ENCODE measurements at places on chromosomes 2 and 18.

DNA sequence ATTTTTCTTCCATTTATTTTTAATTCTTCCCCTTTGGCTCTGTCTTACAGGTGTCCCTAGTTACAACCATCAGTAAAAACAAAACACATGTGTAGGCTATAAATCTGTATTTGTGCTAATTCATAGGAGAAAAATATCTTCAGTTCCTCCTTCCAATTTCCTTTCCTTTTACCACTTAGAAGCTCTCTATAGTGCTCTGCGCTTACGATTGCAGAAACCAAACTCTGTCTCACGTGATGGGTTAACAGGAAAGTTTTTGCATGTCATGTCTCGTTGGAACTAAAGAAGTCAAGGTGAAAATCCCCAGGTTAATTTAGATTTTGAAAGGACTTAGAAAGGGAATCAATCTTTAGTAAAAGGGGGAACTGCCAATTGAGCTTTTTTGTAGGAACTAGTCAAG lies 1390.5 kb upstream of the ZEB2 start:
- DNase-seq: no peak

GRCh38 chr2:241209271-241209670 lies 20.8 kb downstream of the ANO7 start:
- no peak for DNase-seq

DNA sequence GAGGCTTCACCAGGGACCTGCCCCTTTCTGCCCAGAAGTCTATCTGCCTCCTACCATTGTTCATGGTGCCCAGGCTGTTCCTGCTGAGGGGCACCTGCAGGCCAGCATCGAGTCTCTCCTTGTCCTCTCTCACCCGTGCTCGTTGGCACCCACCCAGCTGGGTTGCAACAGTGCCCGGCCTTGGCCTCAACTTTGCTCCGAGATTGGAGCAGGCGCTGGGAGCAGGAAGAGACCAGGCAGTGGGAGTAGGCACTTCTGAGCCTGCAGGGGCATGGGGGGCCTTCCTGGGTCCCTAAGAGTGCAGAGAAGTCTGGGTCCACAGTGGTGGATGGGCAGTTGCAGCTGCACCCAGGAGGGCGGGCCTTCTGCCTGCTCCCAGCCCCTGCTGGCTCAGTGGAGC lies 75.6 kb downstream of the NCOA1 start:
- no peak for DNase-seq

DNA sequence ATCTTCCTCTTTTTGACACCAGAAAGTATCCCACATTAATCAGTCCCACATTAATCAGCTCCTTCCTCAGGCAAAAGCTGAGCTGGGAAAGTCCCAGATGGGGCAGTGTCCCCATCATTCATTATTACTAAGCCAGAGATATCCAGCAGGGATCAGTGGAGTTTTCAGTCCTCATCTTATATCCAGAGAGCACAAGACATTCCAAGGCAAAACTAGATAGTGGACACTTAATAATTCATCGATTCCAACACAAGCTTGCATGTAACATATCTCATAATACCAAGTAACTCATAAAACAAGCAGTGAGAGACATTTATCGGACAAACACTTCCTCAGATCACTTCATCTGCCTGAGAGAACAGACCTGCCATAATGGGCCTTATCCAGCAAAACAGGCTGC lies 53.1 kb downstream of the MCFD2 start:
- no peak for DNase-seq

GRCh38 chr18:7303316-7304060 lies 72.6 kb downstream of the LRRC30 start:
- no peak for DNase-seq

DNA sequence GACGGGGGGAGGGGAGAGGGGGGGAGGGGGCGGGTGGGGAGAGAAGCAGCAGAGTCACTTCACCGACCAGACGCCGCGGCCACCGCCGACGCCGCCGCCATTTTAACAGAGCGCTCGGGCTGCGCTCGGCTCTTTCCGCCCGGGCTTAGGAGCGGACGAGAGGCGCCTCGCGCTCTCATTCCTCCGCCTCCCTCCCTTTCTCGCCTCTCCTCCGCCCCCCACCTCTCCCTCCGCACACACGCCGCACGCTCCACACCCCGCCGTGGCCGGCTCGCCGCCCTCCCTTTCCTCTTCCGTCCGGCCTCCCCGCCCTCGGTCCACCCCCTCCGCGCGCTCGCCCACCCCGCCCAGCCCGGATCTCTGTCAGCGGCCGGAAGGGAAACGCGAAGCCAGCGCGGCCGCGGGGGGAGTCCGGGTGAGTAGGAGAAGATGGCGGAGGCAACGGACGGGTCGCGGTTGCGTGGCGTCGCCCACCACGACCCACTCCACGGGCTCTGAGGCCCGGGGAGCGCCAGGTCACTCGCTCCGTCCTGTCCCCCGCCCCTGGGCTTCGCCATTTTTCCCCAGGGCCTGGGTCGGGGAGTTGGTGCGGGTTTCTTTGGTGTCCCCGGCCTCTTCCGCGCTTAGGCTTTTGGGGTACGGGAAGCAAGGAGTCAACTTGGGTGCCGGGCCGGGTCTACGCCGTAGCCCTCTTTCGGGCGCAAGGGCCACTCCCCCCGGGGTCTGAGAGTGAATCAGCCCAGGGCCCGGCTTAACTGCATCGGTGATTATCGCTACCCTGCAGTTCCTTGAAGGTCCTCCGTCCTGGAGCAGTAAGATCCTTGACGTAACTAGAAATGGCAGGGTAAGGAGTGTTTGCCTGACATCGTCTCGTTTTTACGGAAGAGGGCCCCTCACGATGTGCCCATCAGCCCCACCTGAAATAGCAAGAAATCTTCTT lies at the start of gene USP34:
USP34 (minus strand) TSS at position 123 of the 940 bp plus-strand sequence. CDS start 395 bp downstream, outside the sequence.
- DNase-seq: peak; percentile 95

GRCh38 chr2:171287611-171288010 lies 126.9 kb upstream of the TLK1 start:
- no peak for DNase-seq

GRCh38 chr2:33497221-33497650 lies 20.8 kb downstream of the RASGRP3 start:
- DNase-seq: no peak

- DNase-seq: no peak
Measured at GRCh38 chr18:42363446-42364441, 408.7 kb downstream of the PIK3C3 start.

DNA sequence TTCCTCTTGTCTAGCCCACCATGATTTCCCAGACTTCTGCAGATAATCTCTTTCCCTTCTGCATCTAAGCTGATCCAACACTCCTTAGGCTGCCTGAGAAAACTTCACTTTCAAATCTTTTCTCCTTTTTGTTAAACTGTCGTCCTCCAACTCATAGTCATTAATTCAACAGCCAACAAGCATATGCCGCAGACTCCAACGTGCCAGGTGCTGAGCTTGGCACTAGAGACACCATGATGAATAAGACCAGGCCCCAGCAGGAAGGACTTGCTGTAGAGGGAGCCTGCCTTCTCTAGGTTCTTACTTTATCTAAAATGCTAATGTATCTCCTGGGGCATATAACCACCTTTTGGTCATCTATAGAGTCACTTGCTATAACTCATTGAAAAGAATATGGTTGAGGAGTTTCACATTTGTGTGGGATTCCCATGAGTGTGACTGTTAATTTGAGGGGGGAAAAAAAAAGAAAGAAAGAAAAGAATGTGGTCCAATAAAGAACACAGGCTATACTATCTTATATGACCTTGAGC lies 51.0 kb downstream of the ANKRD44 start:
- no peak for DNase-seq

DNA sequence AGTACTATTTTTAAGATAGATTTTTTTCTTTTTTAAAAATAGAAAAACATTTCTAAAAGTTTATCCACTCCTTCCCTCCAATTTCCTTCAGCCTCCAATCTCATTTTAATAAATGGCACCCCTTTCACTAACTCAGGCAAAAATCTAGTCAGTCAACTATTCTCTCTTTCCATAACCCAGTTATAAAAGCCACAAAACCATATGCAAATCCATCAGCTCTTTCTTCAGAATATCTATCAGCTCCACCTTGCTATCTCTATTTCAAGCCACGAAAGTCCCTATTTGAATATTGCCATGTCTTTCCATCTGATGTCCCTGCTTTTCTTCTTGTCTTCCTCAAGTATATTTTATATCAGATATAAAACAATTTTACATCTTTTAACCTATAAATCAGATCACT lies 397.1 kb downstream of the ERBB4 start:
- DNase-seq: no peak

GRCh38 chr2:74454654-74455511 lies at the start of gene INO80B:
INO80B (plus strand) TSS chr2:74455087; CDS start chr2:74455117, 30 bp downstream.
- peak; percentile 98 for DNase-seq
